ENCODE measurements at places on chromosomes 12 and 14.

- no peak for DNase-seq
These were observed 24.4 kb downstream of the TUNAR start for GRCh38 chr14:95901054-95901453.

- DNase-seq = no peak
These were observed 174.4 kb downstream of the MON2 start for GRCh38 chr12:62640910-62641448.

- no peak for DNase-seq
These were observed 31.1 kb downstream of the AK7 start for GRCh38 chr14:96422992-96423391.

DNA sequence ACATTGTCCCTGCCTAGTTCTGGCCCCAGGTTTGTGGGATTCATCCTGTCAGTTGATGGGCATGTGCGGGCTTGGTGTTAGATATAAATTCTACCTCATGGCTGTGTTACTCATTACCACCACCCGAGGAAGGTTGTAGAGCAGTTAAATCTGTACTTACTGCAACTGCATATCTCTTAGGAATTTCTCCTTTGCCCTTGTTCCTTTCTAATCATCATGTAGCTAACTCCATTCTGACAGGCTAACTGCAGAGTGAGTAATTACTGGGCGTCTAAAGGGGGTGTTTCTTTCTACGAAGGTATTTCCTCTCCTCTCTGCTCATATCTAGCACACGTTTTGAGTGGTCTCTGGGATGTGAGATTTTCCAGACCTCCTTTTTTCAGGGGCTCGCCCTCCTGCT is 1076.7 kb downstream of the TMTC2 start:
- no peak for DNase-seq

All from islet precursor cell (in vitro differentiated cells).